ENCODE measurements at places on chromosomes 2 and 18. TPM values are rescaled to one million over a fixed set of nuclear protein-coding genes. Genes with fewer than 3 reads are reported as not detected.

DNA sequence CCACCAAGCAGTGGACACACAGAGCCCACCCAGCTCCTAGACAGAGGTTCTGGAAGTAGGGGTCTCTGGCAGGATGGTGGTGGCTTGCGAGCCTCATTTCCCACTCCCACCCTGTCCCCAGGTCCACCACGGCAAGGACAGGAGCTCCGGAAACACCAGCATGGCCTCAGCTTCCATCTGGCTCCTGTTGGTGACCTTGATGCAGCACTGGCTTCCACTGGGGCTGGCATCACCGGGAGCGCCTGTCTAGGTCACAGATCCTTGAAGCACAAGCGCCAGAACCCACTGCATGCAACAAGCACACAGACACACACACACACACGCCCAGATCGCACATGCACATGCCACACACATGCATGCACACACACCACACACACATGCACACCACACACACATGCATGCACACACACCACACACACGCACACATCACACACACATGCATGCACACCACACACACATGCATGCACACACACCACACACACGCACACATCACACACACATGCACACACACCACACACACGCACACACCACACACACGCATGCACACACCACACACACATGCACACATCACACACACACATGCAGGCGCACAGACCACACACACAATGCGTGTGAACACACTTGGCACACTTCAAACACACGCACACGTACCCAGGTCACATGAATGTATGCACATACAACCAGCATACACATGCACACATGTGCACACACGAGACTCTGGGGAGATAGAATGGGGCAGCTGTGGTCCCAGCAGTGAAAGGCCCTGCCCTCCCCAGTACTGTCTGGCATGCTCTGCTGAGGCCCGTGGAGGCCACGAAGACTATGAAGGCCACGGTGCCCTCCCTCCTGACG is 63.7 kb downstream of the TWIST2 start:
- H3K27ac ChIP-seq: no peak overlapping the region
- no peak for DNase-seq
- no peaks in the 10 kb centered on the region for H3K36me3 ChIP-seq
- H3K4me3 ChIP-seq: no peak overlapping the region
- H3K4me1 ChIP-seq: peaks cover 3% of the 10 kb centered on the region
- no peaks in the 10 kb centered on the region for H3K27me3 ChIP-seq

HNMT gene
- total RNA-seq: 16.1 TPM

- H3K4me1 ChIP-seq: no peaks in the 10 kb centered on the region
- no peaks in the 10 kb centered on the region for H3K36me3 ChIP-seq
- H3K27ac ChIP-seq: no peak overlapping the region
- H3K27me3 ChIP-seq: no peaks in the 10 kb centered on the region
- DNase-seq: no peak
- H3K4me3 ChIP-seq: no peak overlapping the region
These were observed 15.2 kb upstream of the CHRNA1 start for GRCh38 chr2:174779361-174779928.

DNA sequence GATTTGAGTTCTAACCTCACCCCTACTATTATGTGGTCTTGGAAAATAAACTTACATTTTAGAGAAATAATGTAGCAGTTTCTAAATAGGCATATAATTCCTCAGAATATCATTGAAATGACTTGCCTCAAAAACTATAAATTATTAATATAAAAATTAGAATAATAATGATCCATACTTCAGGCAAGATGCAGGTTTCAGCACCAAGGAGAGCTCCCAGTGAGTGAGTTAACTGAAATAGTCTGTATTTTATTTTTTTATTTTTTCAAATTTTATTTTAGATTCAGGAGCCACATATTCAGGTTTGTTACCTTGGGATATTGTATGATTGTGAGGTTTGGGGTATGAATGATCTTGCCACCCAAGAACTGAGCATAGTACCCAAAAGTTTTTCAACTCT is 472.2 kb upstream of the DCC start:
- no peak overlapping the region for H3K4me3 ChIP-seq
- DNase-seq: peak; percentile 55
- no peak overlapping the region for H3K27ac ChIP-seq
- no peaks in the 10 kb centered on the region for H3K36me3 ChIP-seq

- no peak overlapping the region for H3K4me3 ChIP-seq
- no peak for DNase-seq
- H3K27me3 ChIP-seq: no peaks in the 10 kb centered on the region
- no peaks in the 10 kb centered on the region for H3K36me3 ChIP-seq
- H3K4me1 ChIP-seq: peaks cover 1% of the 10 kb centered on the region
- H3K27ac ChIP-seq: no peak overlapping the region
These were observed 13.3 kb upstream of the EHBP1 start for GRCh38 chr2:62692225-62692624.

- H3K4me3 ChIP-seq: no peak overlapping the region
- no peaks in the 10 kb centered on the region for H3K36me3 ChIP-seq
- no peak overlapping the region for H3K27ac ChIP-seq
- no peak for DNase-seq
- no peaks in the 10 kb centered on the region for H3K4me1 ChIP-seq
These were observed 73.9 kb upstream of the NFATC1 start for GRCh38 chr18:79321625-79322405.

DNA sequence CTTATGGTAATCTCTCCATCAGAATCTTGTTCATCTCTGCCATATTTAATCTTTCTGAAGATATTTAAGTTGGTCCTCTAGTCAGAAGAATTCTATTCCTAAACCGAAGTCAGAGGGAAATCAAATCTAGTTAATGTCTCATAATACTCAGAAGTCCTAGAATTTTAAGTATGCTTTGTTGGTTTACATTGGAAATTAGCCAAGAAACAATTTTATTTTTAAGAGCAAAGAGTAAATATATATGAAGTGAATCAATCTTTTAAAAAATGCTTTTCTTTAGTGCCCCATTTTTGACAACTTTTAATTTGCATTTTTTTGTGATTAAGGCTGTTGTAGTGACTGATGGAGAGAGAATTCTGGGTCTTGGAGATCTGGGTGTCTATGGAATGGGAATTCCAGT is 38.1 kb downstream of the ME2 start:
- no peak overlapping the region for H3K27ac ChIP-seq
- peaks cover 17% of the 10 kb centered on the region for H3K36me3 ChIP-seq
- H3K4me3 ChIP-seq: no peak overlapping the region
- no peak for DNase-seq
- H3K27me3 ChIP-seq: no peaks in the 10 kb centered on the region

- no peaks in the 10 kb centered on the region for H3K27me3 ChIP-seq
- no peaks in the 10 kb centered on the region for H3K36me3 ChIP-seq
- DNase-seq: peak; percentile 54
- H3K4me3 ChIP-seq: no peak overlapping the region
These were observed 6.9 kb upstream of the PARD3B start for GRCh38 chr2:204538182-204539018.

GRCh38 chr18:49473721-49474120 is 13.3 kb upstream of the DYM start:
- peaks cover 12% of the 10 kb centered on the region for H3K4me1 ChIP-seq
- H3K36me3 ChIP-seq: peaks cover 12% of the 10 kb centered on the region
- H3K27ac ChIP-seq: no peak overlapping the region
- no peaks in the 10 kb centered on the region for H3K27me3 ChIP-seq

DNA sequence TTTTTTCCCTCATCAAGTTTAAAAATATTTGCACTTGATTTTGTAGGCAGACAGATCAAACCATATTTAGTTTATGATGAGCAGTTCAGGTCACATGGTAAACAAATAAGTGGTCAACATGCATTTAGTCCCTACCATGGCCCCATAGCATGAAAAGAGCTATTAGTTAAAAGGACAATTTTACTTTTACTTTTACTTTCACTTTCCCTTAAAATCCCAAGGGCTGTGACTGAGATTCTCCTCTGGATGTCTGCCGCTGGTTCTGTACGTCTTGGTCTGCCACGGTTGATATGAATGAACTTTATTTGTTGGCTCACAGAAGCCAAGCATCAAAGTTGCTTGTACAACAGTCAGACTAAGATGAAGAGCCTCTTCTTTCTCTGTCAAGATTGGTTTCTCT is 626.2 kb upstream of the CDH7 start:
- no peak for DNase-seq
- no peaks in the 10 kb centered on the region for H3K27me3 ChIP-seq
- H3K27ac ChIP-seq: no peak overlapping the region
- no peaks in the 10 kb centered on the region for H3K4me1 ChIP-seq
- H3K4me3 ChIP-seq: no peak overlapping the region
- H3K36me3 ChIP-seq: no peaks in the 10 kb centered on the region

- H3K36me3 ChIP-seq: peaks cover 40% of the 10 kb centered on the region
- no peak overlapping the region for H3K27ac ChIP-seq
- no peaks in the 10 kb centered on the region for H3K27me3 ChIP-seq
- no peak overlapping the region for H3K4me3 ChIP-seq
- DNase-seq: no peak
These were observed 270.4 kb upstream of the CCDC68 start for GRCh38 chr18:55229682-55230081.

DNA sequence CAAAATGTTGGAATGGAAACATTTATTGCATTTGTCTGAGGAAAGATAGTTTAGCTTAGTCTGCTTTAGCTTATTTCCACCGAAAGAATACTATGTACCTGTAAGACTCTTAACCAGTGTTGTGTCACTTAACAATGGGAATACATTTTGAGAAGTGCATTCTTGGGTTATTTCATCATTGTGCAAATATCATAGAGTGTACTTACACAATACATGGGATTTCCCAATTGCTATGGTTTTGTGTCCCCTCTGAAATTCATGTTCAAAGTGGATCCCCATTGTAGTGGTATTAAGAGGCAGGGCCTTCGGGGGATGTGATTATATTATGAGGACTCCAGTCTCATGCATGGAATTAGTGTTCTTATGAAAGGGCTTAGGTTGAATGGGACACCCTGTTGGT is 249.4 kb upstream of the UBE2E3 start:
- H3K27me3 ChIP-seq: no peaks in the 10 kb centered on the region
- no peaks in the 10 kb centered on the region for H3K36me3 ChIP-seq
- no peak overlapping the region for H3K4me3 ChIP-seq
- DNase-seq: no peak
- peaks cover 3% of the 10 kb centered on the region for H3K4me1 ChIP-seq

GRCh38 chr2:210128961-210129360 is 42.2 kb downstream of the KANSL1L start:
- peaks cover 36% of the 10 kb centered on the region for H3K36me3 ChIP-seq
- DNase-seq: peak; percentile 66
- H3K27ac ChIP-seq: no peak overlapping the region
- no peaks in the 10 kb centered on the region for H3K27me3 ChIP-seq

DNA sequence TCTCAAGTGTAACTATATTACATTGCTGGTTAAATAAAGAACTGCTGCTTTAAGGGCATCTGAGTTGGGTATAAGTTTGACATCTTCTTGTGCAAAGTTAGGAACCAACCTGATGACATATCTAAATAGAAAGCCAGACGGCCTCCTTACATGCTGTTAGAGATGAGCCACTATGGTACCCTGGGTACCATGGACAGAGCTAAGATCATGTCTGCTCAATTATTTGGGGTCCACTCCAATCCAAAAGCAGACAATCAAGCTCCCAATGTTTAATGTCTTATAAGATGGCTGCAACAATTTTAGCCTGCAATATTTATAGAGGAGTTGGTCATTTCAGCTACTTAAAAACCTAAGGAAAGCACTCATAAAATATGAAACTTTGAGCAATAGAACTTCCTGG is 86.2 kb downstream of the UPP2 start:
- no peaks in the 10 kb centered on the region for H3K36me3 ChIP-seq
- no peaks in the 10 kb centered on the region for H3K27me3 ChIP-seq
- H3K4me3 ChIP-seq: no peak overlapping the region

DNA sequence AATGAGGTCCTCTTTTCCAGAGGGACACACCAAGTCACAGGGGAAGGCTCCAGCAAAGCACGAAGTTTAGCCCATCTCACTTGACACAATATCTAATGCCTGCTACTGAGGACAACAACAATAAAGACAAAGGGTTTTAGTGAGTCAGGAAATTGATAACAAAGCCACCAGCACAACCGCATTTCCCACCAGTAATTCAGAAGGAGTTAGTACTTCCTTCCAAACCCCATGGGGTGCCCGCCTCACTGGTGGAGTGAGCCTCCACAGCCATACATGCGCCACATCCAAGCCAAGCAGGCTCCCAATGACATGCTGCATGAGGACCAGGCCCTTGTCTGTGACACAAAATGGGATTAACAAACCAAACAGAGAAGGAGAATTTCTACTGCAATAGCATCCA is 40.1 kb downstream of the MRPL35 start:
- H3K4me1 ChIP-seq: peaks cover 15% of the 10 kb centered on the region
- no peak overlapping the region for H3K4me3 ChIP-seq
- H3K27ac ChIP-seq: no peak overlapping the region
- H3K36me3 ChIP-seq: no peaks in the 10 kb centered on the region
- DNase-seq: no peak

SIGLEC15 gene
- not detected for total RNA-seq

- no peak overlapping the region for H3K4me3 ChIP-seq
- H3K27ac ChIP-seq: no peak overlapping the region
- DNase-seq: no peak
- H3K36me3 ChIP-seq: no peaks in the 10 kb centered on the region
- H3K4me1 ChIP-seq: peaks cover 12% of the 10 kb centered on the region
These were observed 19.7 kb downstream of the NCOA1 start for GRCh38 chr2:24510771-24511170.

CFC1 gene
- total RNA-seq: not detected

GRCh38 chr2:50118905-50119702 is 912.8 kb downstream of the NRXN1 start:
- no peaks in the 10 kb centered on the region for H3K27me3 ChIP-seq
- H3K4me3 ChIP-seq: no peak overlapping the region
- H3K36me3 ChIP-seq: no peaks in the 10 kb centered on the region
- DNase-seq: no peak

GRCh38 chr2:241842620-241843211 is 16.0 kb downstream of the PDCD1 start:
- peak; percentile 50 for DNase-seq
- H3K4me1 ChIP-seq: peaks cover 7% of the 10 kb centered on the region
- H3K27me3 ChIP-seq: peaks cover 5% of the 10 kb centered on the region
- peak overlapping the region; percentile 33 for H3K27ac ChIP-seq

DNA sequence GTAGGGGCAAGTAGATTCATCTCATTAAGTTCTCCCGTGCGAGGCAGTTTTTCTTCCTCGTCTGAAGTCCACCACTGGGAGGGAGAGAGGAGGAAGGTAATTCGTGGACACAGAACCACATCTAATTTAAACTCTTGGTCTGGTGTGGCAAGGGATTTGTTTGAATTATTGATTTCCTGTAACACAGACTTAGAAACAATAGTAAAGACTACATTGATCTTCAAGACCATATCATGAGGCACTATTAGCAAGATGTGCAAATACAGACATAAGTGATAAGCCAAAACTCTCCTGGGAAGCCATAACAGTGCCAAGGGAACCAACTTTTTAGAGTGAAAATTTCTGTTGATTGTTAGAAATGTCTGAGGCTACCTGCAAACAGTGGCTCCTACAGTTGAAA is 158.6 kb downstream of the ALPK2 start:
- DNase-seq: no peak
- H3K36me3 ChIP-seq: no peaks in the 10 kb centered on the region
- H3K4me3 ChIP-seq: no peak overlapping the region
- no peaks in the 10 kb centered on the region for H3K4me1 ChIP-seq
- H3K27me3 ChIP-seq: no peaks in the 10 kb centered on the region
- H3K27ac ChIP-seq: no peak overlapping the region

GRCh38 chr2:159904127-159904958 is 106.3 kb upstream of the CD302 start:
- peak within 1 kb of the TSS; percentile 73 for H3K27ac ChIP-seq
- peaks cover 10% of the 10 kb centered on the region for H3K27me3 ChIP-seq
- peak; percentile 85 for DNase-seq
- peaks cover 13% of the 10 kb centered on the region for H3K4me1 ChIP-seq

All from stomach (tissue), 19 donors.